ENCODE measurements at places on chromosomes 12 and 14.

GRCh38 chr12:51540996-51541395, 50.0 kb upstream of the SCN8A start:
- DNase-seq, result no peak

GRCh38 chr12:116818341-116818856, 62.8 kb downstream of the HRK start:
- no peak for DNase-seq

GRCh38 chr12:120500581-120500980, 4.7 kb downstream of the DYNLL1 start:
- DNase-seq, result no peak

GRCh38 chr14:50544911-50545310, 12.5 kb upstream of the MAP4K5 start:
- no peak for DNase-seq

- no peak for DNase-seq
Measured at GRCh38 chr12:118011377-118011776, 5.1 kb upstream of the RFC5 start.

GRCh38 chr12:55673638-55674037, 34.1 kb downstream of the ITGA7 start:
- DNase-seq, result no peak

GRCh38 chr12:38328306-38328895, 11.8 kb downstream of the ALG10B start:
- DNase-seq, result no peak

Measured in NCI-H1417 treated with DMSO at 0.1 percent for 48 hours (cell line).